ENCODE measurements at places on chromosomes 12 and 14. TPM values are rescaled to one million over a fixed set of nuclear protein-coding genes. Genes with fewer than 3 reads are reported as not detected.

Gene SRSF5
- 566 TPM for total RNA-seq

Gene CLEC12A
- 2.0 TPM for total RNA-seq

Gene WNT5B
- total RNA-seq: 10.6 TPM

Gene SCN8A
- 1.5 TPM for total RNA-seq

GRCh38 chr12:51913071-51914033 lies 6.0 kb downstream of the ACVRL1 start:
- peak; percentile 57 for DNase-seq

GRCh38 chr14:54220071-54220703 lies 176.6 kb upstream of the CDKN3 start:
- DNase-seq: no peak

GRCh38 chr14:89304972-89305703 lies 111.9 kb downstream of the FOXN3 start:
- peak; percentile 66 for DNase-seq
